ENCODE measurements at places on chromosomes 7 and 10.

DNA sequence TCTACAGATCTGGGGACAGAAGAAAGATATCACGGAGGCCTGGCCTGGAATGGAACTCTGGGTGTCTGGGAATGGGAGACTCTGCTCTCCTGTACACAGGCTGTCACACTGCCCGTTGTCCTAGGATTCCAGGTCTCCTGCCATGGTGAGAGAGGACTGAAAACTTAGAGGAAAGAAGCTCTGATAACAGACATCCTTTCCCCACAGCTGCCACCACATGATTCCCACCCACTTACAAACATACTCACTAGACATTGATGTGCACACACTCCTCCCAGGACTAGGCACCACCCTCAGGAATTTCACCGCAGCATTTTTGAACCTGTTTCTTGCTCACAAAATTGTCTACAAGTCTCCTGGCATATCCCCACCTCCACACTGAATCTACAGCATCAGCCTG, 5.7 kb downstream of the ZNF92 start:
- no peak for DNase-seq
- H3K4me3 ChIP-seq: no peak overlapping the region
- no peaks in the 10 kb centered on the region for H3K27me3 ChIP-seq
- no peaks in the 10 kb centered on the region for H3K36me3 ChIP-seq
- H3K27ac ChIP-seq: no peak overlapping the region

GRCh38 chr10:10855151-10855581, 162.5 kb upstream of the CELF2 start:
- H3K36me3 ChIP-seq: no peaks in the 10 kb centered on the region
- no peaks in the 10 kb centered on the region for H3K27me3 ChIP-seq
- no peak for DNase-seq
- no peak overlapping the region for H3K4me3 ChIP-seq

- H3K4me3 ChIP-seq: no peak overlapping the region
- H3K4me1 ChIP-seq: peaks cover 8% of the 10 kb centered on the region
- no peaks in the 10 kb centered on the region for H3K36me3 ChIP-seq
Observed at GRCh38 chr7:30851651-30852307, 59.9 kb upstream of the AQP1 start.

DNA sequence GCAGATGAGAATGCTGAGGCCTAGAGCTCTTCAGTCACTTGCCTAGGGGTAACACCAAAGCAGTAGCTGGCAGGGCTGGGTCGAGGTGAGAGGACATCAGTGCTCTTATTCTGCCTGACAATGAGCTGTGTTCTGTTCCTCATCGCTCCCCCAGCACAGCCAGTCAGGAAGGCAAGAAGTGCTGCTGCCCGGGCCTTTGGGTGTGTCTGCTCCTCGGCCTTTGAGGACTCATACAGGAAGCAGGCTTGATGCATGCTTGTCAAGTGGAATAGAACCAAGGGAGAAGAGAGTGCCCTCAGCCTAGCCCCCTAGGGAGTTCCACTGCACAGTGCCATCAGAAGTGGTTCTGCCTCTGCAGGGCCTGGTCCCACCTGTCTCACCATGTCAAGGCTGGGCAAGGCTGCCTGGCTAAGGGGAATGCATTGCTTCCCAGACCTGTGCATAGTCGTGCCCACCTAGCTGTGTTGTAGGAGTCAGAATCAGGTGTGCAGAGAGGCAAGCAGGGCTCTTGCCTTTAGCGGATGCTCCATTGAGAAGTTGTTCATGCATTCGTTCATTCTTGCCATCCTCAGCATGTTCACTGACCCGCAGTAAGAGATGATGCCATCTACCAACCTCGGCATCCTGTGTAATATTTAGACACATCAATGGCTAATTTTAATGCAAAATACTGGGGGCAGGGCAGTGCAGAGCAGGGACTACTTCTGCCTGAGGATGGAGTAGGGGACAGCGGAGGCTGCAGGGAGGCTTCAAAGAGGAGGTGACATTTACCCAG, 156.6 kb downstream of the RPS24 start:
- no peak for DNase-seq
- H3K27me3 ChIP-seq: no peaks in the 10 kb centered on the region
- no peaks in the 10 kb centered on the region for H3K36me3 ChIP-seq
- H3K4me3 ChIP-seq: no peak overlapping the region

DNA sequence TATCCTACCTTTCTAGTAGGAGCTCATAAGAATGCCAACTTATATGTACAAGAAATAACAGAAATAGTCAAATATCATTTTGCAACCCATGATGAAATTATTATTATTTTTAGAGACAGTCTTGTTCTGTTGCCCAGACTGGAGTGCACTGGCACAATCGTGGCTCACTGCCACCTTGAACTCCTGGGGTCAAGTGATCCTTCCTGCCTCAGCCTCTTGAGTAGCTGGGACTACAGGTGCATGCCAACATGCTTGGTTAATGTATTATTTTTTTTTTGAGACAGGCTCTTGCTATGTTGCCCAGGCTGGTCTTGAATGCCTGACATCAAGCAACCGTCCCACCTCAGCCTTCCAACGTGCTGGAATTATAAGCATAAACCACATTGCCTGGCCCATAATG, 44.8 kb downstream of the TNPO3 start:
- no peak overlapping the region for H3K4me3 ChIP-seq
- H3K36me3 ChIP-seq: no peaks in the 10 kb centered on the region
- no peaks in the 10 kb centered on the region for H3K27me3 ChIP-seq
- H3K4me1 ChIP-seq: no peaks in the 10 kb centered on the region
- no peak for DNase-seq
- H3K27ac ChIP-seq: no peak overlapping the region

DNA sequence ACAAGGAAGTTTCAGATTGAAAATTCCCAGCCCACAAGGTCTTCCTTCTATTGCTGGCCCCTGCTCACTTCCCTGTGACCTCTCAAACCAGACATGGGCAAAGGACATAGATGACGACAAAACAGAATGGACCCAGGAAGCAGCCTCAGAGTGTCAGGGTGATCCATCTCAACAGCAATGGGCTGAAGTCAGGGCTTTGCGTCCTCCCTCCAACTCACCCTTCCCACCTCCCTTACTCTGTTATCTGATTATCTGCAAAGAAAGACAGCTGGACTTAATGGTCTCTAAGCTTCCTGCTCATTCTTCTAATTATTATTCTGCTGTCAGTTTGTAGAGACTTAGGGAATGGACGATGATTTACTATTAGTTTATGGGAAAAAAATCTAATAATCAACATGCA, 115.9 kb downstream of the PIP4K2A start:
- no peaks in the 10 kb centered on the region for H3K36me3 ChIP-seq
- DNase-seq: no peak
- H3K27ac ChIP-seq: no peak overlapping the region
- no peaks in the 10 kb centered on the region for H3K27me3 ChIP-seq

- H3K27me3 ChIP-seq: no peaks in the 10 kb centered on the region
- peaks cover 11% of the 10 kb centered on the region for H3K4me1 ChIP-seq
- H3K4me3 ChIP-seq: no peak overlapping the region
- no peak overlapping the region for H3K27ac ChIP-seq
- H3K36me3 ChIP-seq: no peaks in the 10 kb centered on the region
- no peak for DNase-seq
Observed at GRCh38 chr7:137342828-137343261, 688 bp downstream of the PTN start.

GRCh38 chr10:86259901-86260562, 106.6 kb downstream of the GRID1 start:
- H3K36me3 ChIP-seq: no peaks in the 10 kb centered on the region
- H3K4me3 ChIP-seq: no peak overlapping the region
- no peak for DNase-seq
- peaks cover 5% of the 10 kb centered on the region for H3K4me1 ChIP-seq
- no peak overlapping the region for H3K27ac ChIP-seq
- H3K27me3 ChIP-seq: no peaks in the 10 kb centered on the region

Data from body of pancreas (tissue), 4 donors.